Subcutaneous adipose tissue (tissue), 4 donors: ENCODE measurements at places on chromosomes 1 and 21. TPM values are rescaled to one million over a fixed set of nuclear protein-coding genes. Genes with fewer than 3 reads are reported as not detected.

Gene LPAR3
- not detected for total RNA-seq

Gene PTPN22
- 0.57 TPM for total RNA-seq

Gene HEYL
- total RNA-seq = 2.4 TPM

Gene OVAAL
- not detected for total RNA-seq

Gene RIMS3
- 2.7 TPM for total RNA-seq

Gene CFAP45
- not detected for total RNA-seq

Gene CRNN
- not detected for total RNA-seq

Gene CHI3L2
- total RNA-seq = 27.5 TPM

Gene SYT6
- 0.19 TPM for total RNA-seq

Gene EXO1
- 0.68 TPM for total RNA-seq

Gene MMEL1
- total RNA-seq = not detected

Gene SYT11
- total RNA-seq = 5.7 TPM

Gene CSF3R
- total RNA-seq = 62.7 TPM

Gene LYPD8
- not detected for total RNA-seq

Gene ARHGAP29
- total RNA-seq = 112 TPM

Gene CACNA1S
- total RNA-seq = not detected

Gene ST6GALNAC5
- total RNA-seq = not detected

Gene SPRR2A
- total RNA-seq = not detected

Gene KRTAP7-1
- total RNA-seq = not detected

Gene CD1B
- 1.9 TPM for total RNA-seq

Gene TMEM269
- not detected for total RNA-seq

Gene MCOLN3
- 13.4 TPM for total RNA-seq

Gene UBL4B
- not detected for total RNA-seq

Gene RGSL1
- 3.6 TPM for total RNA-seq

Gene SETD4
- total RNA-seq = 16.8 TPM

Gene HIPK1
- 51.0 TPM for total RNA-seq

Gene DCST1
- total RNA-seq = not detected

Gene OR2T33
- total RNA-seq = not detected

Gene C1orf87
- not detected for total RNA-seq

Gene LGR6
- total RNA-seq = not detected

Gene PLEKHA6
- total RNA-seq = 1.7 TPM

Gene APCS
- total RNA-seq = not detected

Gene CBR3
- total RNA-seq = 27.9 TPM

Gene LEFTY1
- total RNA-seq = not detected

Gene SLC2A5
- total RNA-seq = 10.5 TPM

Gene CCDC27
- not detected for total RNA-seq

Gene ACTN2
- 0.57 TPM for total RNA-seq

Gene DRAXIN
- total RNA-seq = not detected

Gene LEPR
- total RNA-seq = 10.5 TPM

Gene RGS13
- total RNA-seq = 1.4 TPM

Gene LCE1D
- total RNA-seq = not detected

Gene DIRAS3
- total RNA-seq = 1.1 TPM

Gene OPRD1
- total RNA-seq = not detected

Gene SHISAL2A
- total RNA-seq = not detected

Gene PCP4L1
- total RNA-seq = not detected

Gene ZNF593OS
- not detected for total RNA-seq

Gene CYP4A22
- total RNA-seq = 1.7 TPM

Gene LCE3D
- not detected for total RNA-seq

Gene NBPF6
- not detected for total RNA-seq

Gene LORICRIN
- not detected for total RNA-seq

Gene PGBD5
- total RNA-seq = 0.33 TPM

Gene PLA2G2A
- total RNA-seq = 393 TPM

Gene JAM2
- total RNA-seq = 15.7 TPM
